ENCODE measurements at places on chromosomes 5 and 9.
A peak's percentile ranks its signal among the peaks of the same experiment; 100 is the strongest.

GRCh38 chr9:109117856-109118807 lies 1.6 kb downstream of the TMEM245 start:
- peak; percentile 39 for DNase-seq

- DNase-seq: no peak
These were observed 32.6 kb downstream of the CNTFR start for GRCh38 chr9:34556949-34557348.

DNA sequence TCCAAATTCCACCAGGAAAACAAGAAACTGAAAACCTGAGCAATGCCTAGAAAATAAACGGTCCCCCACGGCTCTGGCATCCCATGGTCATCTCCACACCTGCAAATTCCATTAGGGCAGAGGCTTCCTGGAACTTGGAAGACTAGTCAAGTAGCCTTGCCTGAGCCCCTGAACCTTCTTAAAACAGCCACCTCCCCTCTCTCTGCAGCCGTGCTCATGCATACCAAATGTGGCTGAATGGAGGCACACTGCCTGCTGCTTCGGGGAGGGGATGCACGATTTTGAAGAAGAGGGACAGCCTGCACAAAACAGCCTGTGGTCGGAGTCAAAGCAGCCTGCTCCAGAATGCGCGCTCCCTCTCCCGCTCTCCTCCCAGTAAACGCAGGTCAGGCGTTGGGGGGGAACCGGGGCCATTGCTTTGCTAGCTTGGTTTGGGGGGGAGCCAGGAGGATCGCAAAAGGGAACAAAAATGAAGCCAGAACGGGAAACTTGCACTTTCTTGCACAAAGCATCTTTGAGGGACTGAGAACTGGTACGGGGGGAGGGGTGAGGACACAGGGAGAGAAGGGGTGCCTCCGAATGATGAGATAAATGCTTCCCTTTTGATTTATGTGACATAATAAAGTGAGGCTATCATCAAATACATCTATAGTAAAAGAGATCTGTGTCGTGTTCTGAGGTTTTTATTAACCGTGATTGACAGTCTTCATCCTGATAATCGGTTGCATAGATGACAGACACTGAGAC lies at the start of gene TRPM3:
TRPM3 (minus strand) TSS at position 347 of the 747 bp plus-strand sequence; CDS start at position 80, 267 bp downstream.
- no peak for DNase-seq

- no peak for DNase-seq
These were observed 17.2 kb upstream of the C5orf47 start for GRCh38 chr5:173971681-173972345.

DNA sequence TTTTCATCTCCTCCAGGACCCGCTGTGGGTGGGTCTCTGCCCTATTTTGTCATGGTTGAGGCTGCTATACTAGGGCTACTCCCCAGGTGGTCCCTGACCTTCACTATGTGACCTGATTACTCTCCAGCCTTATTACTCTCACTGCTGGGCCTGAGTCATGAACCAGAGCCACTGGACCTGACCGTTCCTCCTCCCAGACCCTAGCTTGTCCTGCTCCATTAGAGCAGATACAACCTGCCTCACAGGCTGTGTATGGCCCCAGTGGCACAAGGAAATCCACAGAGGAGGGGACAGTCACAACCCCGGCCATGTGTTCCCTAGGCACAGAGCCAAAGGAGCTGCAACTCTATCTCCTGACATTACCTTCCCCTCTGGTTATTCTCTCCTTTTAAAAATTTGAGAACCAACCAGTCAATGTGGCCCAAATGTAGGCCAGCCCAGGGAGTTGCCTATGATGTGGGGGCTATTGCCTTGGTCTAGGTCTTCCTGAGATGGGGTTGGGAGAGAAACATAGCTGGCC lies 96.0 kb upstream of the FSTL4 start:
- no peak for DNase-seq

GRCh38 chr5:86644843-86645242 lies 27.1 kb downstream of the COX7C start:
- DNase-seq: no peak

GRCh38 chr9:128149951-128150593 lies 819 bp downstream of the LCN2 start:
- DNase-seq: no peak

GRCh38 chr9:127398715-127399400 lies 1.9 kb downstream of the SLC2A8 start:
- DNase-seq: no peak

GRCh38 chr9:87853302-87853701 lies 29.4 kb upstream of the SPATA31E1 start:
- no peak for DNase-seq

DNA sequence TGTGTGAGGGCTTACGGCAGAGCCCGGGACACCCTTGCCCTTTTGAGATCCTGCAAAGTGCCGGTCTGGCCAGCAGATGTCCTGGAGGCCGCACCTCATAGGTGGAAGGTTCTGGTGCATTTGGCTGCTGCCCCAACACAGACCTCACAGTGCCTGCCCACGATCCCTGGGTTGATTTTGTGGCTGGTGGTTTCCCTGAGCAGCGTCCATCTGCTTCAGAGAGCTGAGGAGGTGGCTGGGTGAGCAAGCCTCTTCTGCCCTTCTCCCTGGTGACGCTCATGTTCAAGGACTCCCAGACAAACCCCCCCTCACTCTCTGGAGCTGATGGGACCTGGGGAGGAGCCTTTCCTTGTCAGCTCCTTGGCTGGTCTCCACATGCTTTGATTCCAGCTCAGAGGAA lies 18.9 kb downstream of the BNIP1 start:
- no peak for DNase-seq

DNA sequence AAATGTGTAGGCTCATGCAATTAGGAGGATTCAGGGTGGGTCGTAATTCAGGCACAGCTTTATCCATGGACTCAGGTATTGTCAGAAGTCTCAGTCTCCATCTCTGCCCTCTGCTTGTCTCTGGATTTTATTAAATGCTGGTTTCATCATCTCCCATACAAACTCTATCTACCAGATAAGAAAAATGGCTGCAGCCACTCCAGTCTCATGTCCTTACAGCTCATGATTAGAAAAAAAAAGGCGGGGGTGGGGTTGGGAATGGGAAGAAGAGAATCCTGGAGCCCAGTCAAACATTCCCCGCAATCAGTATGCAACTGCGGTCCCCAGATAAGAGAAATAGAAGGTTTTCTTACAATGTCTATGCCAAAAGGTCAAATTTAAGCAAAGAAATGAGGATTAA lies 7.6 kb upstream of the FBXO38 start:
- DNase-seq: no peak

- DNase-seq: no peak
These were observed 61.3 kb downstream of the ANKH start for GRCh38 chr5:14810282-14810681.

DNA sequence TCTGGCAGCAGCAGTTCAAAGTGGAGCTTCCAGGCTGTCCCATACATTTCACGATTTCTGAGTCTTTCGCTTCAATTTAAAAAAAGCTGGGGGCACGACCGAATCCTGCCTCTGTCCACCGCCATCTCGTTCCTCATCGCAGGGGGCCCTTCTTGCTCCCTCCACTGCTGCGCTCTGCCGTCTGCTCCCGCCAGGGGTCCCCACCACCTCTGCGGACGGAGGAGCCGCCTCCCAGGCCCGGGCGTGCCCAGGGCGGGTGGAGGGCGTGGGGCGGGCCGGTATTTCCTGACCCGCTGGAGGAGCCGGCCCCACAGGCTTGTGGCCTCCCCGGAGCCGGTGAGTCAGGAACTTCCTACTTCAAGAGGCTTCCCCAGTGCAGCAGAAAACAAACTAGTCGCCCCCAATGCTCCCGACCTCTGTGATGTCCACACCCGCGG lies 50.4 kb downstream of the USP20 start:
- peak; percentile 93 for DNase-seq

- DNase-seq: no peak
These were observed 330 bp downstream of the TBC1D2 start for GRCh38 chr9:98255061-98255577.

DNA sequence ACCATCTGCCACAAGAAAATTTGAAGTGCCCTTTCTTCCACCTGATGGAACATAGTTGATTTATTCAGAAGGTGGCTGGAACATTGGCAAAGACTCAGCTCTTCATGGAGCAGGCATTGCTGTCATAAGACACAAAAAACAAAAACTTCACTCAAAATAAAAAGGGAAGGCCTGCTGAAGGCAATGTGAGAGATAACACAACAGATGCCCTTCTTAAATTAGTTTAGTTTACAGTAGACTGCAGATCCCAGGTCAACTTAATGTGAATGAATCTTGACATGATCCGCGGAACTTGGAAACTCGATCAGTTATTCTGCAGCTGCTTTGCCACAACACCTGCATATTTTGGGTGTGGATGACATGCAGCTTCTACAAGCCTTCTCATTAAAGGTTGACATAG lies 159.8 kb upstream of the PLCXD3 start:
- DNase-seq: no peak

DNA sequence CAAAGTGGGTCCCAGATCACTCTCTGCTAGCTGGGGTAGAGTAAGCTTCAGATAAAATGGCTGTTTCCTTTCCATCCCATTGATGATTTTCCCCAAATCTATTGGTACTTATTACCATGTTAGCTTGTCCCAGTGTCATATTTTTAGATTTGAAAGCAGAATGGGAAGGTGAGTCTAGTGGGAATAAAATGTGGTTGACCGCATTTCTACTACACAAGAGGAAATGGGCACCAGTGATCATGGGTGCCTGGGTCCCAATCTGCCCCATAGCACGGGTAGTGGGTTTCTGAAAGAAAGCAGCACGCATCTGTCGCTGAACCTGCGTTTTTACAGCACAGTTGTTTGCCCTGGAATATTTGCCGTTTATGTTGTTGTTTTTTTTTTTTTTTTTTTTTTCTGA lies 20.1 kb downstream of the DAPK1 start:
- no peak for DNase-seq

DNA sequence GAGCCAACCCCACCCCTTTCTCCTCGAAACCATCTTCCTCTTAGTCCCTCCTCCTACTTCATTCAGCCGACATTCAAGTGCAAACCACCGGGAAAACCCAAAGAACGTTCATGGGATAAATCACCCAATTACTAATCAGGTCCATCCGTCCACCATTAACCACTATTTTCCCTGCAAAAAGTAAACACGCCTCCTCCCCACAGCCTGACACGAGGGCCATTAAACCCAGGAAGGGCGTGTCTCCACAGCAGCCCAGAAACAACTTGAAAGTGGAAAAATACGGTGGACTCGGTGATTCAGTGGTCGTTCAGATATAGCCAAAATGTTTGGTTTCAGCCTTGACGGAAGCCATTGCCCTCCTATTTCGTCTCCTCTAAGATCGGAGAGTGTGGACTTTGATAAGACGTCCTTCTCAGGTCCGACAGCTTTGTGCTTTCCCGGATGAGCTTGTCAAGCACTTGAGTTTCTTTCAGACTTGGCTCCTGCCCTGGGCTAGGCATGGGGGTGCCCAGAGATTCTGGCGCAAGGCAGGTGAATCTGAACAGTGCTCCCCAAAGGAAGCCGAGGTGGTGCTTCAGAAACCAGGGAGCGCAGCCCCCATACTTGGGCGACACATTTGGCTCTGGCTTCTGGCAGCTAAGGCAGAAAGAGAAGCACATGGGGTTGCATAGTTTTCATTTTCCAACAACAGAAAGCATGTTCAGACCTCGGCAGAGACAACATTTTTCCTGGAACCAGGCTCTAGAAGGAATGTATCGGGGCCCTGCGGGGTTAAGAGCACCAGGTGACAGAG lies 56.6 kb downstream of the SMIM23 start:
- DNase-seq: no peak

DNA sequence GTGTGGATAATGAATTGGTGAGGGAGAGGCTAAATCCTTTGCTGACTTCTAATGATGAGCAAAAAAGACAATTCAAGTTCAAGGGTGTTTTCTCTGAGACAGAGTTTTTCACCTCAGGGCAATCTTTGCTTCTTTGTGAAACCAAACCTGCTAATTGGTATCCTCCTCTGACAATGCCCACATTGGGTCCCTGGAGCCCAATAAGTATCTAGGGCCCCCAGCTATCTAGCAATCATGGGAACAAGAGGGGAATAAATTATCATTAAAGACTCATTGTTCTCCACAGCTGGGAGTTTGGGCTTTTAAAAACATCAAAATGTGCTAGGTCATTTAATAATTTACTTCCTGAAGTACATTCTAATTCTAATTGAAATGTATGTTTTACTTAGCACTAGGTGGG lies 227.3 kb downstream of the TMEM167A start:
- no peak for DNase-seq

GRCh38 chr9:6153425-6153824 lies 62.2 kb upstream of the IL33 start:
- no peak for DNase-seq

- no peak for DNase-seq
These were observed 190.3 kb downstream of the GOLPH3 start for GRCh38 chr5:31983851-31984250.

- DNase-seq: no peak
These were observed 211.2 kb downstream of the NXNL2 start for GRCh38 chr9:88746029-88746742.

GRCh38 chr9:88237479-88237961 lies 99.2 kb upstream of the SPATA31C2 start:
- DNase-seq: no peak

DNA sequence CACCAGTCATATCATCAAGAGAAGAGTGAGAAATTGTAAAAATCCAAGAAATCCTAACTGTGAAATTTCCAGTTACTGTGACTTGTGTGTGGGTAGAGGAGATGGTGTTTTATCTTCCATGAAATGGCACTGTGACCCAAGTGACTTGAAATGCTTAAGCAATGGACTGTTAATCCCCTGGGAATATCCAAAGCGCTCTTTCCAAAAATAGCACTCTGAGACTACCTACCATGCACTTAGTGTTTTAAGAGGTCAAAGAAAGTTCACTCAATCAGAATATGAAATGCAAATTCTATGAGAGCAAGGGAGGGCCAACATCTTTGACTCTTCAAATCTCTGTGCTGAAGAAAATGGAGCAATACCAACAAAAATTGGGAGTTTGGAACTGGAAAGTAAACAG lies 244.0 kb downstream of the GABRB2 start:
- no peak for DNase-seq

- DNase-seq: no peak
These were observed 29.2 kb upstream of the JAK2 start for GRCh38 chr9:4955836-4956235.

DNA sequence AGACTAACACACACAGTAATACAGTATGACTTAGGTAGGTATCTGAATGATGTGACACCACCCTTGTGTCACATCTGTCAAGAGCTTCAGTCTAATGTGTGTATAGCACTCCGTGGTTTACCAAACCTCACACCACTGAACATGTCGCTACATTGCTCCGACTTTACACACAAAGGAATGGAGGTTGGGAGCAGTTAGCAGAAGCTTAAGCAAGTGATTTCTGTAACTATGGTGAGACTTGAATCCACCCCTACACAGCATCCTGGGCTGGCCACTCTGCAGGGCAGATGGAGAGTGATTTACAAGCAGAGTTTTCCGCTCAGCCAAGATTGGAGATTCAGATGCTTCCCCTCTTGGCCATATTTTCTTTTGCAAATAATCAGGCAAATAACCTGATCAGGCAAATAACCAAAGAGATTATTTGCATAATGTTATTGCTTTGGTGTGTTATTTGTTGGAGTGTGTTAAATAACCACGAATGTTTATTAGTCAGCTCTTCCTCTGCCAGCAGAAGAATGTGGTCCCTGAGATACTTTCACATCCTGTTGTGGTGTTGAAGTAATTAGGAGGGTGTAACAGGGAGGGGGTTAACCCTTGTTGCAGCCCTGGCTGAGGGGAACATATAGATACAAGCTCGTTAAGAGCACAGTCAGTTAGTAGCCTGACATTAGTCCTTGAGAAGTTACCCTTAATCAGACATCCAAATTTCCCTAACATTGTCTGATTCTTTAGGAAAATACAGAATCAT lies 92.8 kb downstream of the SNX18 start:
- no peak for DNase-seq
